ENCODE measurements at places on chromosomes 2 and 18. TPM values are rescaled to one million over a fixed set of nuclear protein-coding genes. Genes with fewer than 3 reads are reported as not detected.
A peak's percentile ranks its signal among the peaks of the same experiment; 100 is the strongest.

Gene ANKAR
- total RNA-seq: 4.0 TPM

Gene KIF5C
- 12.9 TPM for total RNA-seq

Gene ZNF532
- 4.3 TPM for total RNA-seq

Gene CDH19
- total RNA-seq: not detected

Gene SOX11
- total RNA-seq: not detected

Gene STK16
- 33.3 TPM for total RNA-seq

Gene SLC19A3
- not detected for total RNA-seq

Gene DSG4
- total RNA-seq: not detected

Gene ACMSD
- total RNA-seq: not detected

DNA sequence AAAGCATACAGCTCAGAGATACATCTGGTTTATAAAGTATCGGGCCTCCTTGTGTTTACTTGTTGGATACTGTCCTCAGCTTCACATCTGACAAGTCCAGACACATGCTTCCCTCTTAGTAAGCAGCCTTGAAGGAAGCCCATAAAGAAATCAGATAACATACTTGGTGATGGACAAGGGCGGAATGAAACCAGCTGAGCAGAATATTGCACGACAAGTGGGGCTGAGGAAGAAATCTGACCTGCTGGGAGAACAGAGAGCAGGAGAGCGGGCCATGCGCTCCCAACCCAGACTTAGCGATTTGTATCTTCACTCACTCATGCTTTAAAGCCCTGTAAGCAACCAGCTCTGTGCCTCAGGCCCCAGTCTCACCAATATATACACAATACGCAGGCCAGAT, 208.4 kb downstream of the CDH20 start:
- no peak overlapping the region for H3K27ac ChIP-seq
- no peak overlapping the region for H3K4me3 ChIP-seq
- no peak for DNase-seq
- no peaks in the 10 kb centered on the region for H3K36me3 ChIP-seq

GRCh38 chr2:108118996-108119395, 120.8 kb upstream of the SULT1C3 start:
- H3K27me3 ChIP-seq: no peaks in the 10 kb centered on the region
- H3K36me3 ChIP-seq: no peaks in the 10 kb centered on the region
- H3K4me1 ChIP-seq: no peaks in the 10 kb centered on the region
- no peak for DNase-seq
- H3K27ac ChIP-seq: no peak overlapping the region

DNA sequence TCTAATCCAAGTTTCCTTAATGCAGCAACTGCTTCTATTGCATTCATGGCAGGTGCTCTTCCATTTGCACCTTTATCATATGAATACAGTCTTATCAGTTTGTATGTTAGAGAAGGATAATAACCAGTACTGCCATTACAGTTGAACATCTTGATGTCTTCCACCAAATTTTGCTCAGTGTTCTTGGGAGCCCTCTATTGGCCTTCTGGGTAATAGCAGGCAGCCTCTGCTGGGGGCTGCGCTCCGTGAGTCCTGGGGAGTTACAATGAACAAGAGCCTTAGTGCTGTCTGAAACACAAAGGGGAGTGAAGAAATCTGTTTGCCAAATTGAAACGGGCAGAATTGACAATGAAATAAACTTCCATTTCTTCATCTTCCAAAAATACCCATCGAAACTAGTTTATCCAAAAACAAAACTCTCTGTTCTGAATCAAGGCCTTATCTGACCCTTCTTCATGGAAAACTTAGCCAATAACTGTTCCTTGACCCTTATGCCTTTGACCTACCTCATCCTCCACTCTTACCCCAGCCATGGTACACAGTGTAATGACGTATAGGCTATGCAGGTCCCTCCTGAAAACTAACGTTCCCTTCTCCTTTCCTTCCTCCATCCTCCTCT, 79.9 kb downstream of the ALK start:
- H3K27me3 ChIP-seq: no peaks in the 10 kb centered on the region
- H3K36me3 ChIP-seq: no peaks in the 10 kb centered on the region
- H3K27ac ChIP-seq: no peak overlapping the region
- H3K4me3 ChIP-seq: no peak overlapping the region
- no peak for DNase-seq

GRCh38 chr2:193350509-193350908, 1155.8 kb upstream of the TMEFF2 start:
- H3K27ac ChIP-seq: no peak overlapping the region
- H3K4me1 ChIP-seq: no peaks in the 10 kb centered on the region
- H3K36me3 ChIP-seq: no peaks in the 10 kb centered on the region
- H3K4me3 ChIP-seq: no peak overlapping the region
- no peak for DNase-seq

GRCh38 chr2:186560254-186560653, 29.6 kb upstream of the ITGAV start:
- no peak for DNase-seq
- no peaks in the 10 kb centered on the region for H3K4me1 ChIP-seq
- H3K27me3 ChIP-seq: peaks cover 14% of the 10 kb centered on the region
- no peaks in the 10 kb centered on the region for H3K36me3 ChIP-seq
- H3K4me3 ChIP-seq: no peak overlapping the region

GRCh38 chr18:12657684-12658425, at the start of gene SPIRE1:
Gene SPIRE1 (minus strand): TSS chr18:12658107. CDS start chr18:12657866, 241 bp downstream.
- H3K27ac ChIP-seq: peak within 1 kb of the TSS; percentile 63
- H3K36me3 ChIP-seq: peaks cover 12% of the 10 kb centered on the region
- DNase-seq: peak; percentile 34
- peaks cover 27% of the 10 kb centered on the region for H3K4me1 ChIP-seq
- H3K4me3 ChIP-seq: peak within 1 kb of the TSS; percentile 85

- H3K4me1 ChIP-seq: no peaks in the 10 kb centered on the region
- peaks cover 1% of the 10 kb centered on the region for H3K27me3 ChIP-seq
- no peak for DNase-seq
- no peaks in the 10 kb centered on the region for H3K36me3 ChIP-seq
- no peak overlapping the region for H3K4me3 ChIP-seq
- no peak overlapping the region for H3K27ac ChIP-seq
Observed at GRCh38 chr2:238987352-238987981, 139.6 kb downstream of the TWIST2 start.

DNA sequence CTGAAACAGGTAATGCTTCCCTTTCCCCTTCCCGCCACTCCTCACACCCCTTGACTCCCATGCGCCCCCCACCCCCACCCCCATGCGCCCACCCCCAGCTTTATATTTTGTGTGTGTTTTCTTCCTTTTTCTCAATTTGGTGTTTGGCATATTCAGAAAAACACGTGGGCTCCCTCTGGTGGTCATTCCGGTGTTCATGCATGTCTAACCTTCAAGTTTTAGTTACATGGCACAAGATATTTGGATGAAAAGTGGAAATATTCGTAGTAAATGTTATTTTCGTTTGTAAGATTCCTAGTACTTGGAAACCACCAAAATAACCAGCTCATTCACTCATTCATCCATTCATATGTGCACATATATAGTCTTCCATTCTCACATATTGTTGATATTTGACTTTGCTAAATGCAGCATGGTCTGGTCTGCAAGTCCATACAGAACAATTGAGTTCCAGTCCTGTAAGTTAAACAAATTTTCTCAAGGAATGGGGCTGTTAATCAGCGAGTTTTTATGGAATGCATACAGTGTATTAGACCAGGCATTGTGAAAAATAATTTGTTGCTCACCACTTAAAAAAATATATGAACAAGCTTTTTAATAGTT, 143.6 kb upstream of the MAP3K20 start:
- H3K27ac ChIP-seq: no peak overlapping the region
- no peaks in the 10 kb centered on the region for H3K36me3 ChIP-seq
- H3K4me1 ChIP-seq: peaks cover 4% of the 10 kb centered on the region
- no peak overlapping the region for H3K4me3 ChIP-seq

DNA sequence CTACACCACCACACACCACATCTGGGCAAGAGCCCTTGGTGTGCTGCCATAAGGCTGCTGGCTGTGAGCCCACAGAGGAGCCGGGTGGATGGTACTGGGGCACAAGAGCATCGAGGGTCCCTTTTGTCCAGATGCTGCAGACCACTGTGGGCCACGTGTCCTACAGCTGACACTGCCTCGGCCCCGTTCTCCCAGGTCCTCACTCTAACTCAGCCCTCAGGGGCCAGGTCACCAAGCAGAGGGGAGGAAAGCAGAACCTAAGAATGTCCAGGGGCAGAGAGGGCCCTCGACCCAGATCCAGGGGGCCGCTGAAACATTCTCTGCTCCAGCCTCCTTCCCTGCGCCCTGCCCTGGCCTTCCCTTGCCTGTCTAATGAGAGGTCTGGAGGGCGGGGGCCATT, 91.7 kb upstream of the ASB18 start:
- peaks cover 12% of the 10 kb centered on the region for H3K4me1 ChIP-seq
- no peaks in the 10 kb centered on the region for H3K36me3 ChIP-seq
- DNase-seq: no peak
- no peak overlapping the region for H3K4me3 ChIP-seq
- H3K27ac ChIP-seq: no peak overlapping the region
- peaks cover 4% of the 10 kb centered on the region for H3K27me3 ChIP-seq

GRCh38 chr18:25825979-25826776, 264.2 kb downstream of the SS18 start:
- H3K27ac ChIP-seq: no peak overlapping the region
- H3K36me3 ChIP-seq: no peaks in the 10 kb centered on the region
- H3K27me3 ChIP-seq: no peaks in the 10 kb centered on the region
- H3K4me3 ChIP-seq: no peak overlapping the region

- H3K4me3 ChIP-seq: no peak overlapping the region
- H3K4me1 ChIP-seq: peaks cover 17% of the 10 kb centered on the region
- peaks cover 5% of the 10 kb centered on the region for H3K27me3 ChIP-seq
- no peak for DNase-seq
- no peak overlapping the region for H3K27ac ChIP-seq
- peaks cover 2% of the 10 kb centered on the region for H3K36me3 ChIP-seq
Observed at GRCh38 chr18:35572644-35573043, 8.9 kb upstream of the GALNT1 start.

DNA sequence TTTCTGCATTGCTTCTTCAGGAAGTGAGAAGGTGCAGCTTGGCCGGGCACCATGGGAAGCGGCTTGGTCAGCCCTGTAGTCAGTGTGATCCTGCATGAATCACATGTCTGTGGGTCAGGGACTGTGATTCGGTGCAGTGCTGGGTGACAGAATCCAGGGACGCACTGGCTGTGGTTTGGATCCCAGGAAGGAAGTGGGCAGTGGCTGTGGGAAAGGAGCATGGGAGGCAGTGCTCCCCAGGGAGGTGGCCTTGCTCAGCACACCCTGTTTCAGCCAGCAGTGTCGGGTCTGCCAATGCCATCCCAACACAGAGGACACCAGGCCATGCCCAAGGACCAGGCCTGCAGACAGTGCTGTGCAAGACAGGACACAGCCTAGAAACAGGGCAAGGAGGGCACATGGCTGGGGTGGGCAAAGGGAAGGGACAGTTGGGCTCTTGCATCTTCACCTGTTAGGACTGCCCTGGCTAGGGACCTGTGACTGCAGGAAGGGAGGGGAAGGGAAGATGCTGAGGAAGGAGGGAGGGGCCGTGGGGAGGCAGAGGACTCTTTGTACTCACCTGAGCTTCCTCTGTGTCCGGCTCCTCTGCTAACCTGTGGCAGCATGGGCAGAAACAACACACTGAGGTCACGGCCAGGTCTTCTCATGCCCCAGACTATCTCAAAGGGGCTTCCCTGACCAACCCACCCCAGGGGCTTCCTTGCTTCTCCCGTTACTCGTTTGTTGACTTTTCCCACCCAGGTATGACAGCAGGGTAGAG, 37.2 kb upstream of the DNMT3A start:
- no peaks in the 10 kb centered on the region for H3K27me3 ChIP-seq
- H3K4me3 ChIP-seq: no peak overlapping the region
- DNase-seq: no peak
- H3K4me1 ChIP-seq: peaks cover 32% of the 10 kb centered on the region
- H3K36me3 ChIP-seq: peaks cover 7% of the 10 kb centered on the region

All from activated T-helper 2 cell treated with anti-CD3 and anti-CD28 coated beads, Interferon-gamma antibody, Interleukin-2, Interleukin-4, amounts not matched to agents 10 μg/mL and 5 μg/mL and 100 μg/mL, durations not matched to agents 14 hours and 24 hours and 36 hours (primary cell).